ENCODE measurements at places on chromosomes 4 and X. TPM values are rescaled to one million over a fixed set of nuclear protein-coding genes. Genes with fewer than 3 reads are reported as not detected.

- H3K36me3 ChIP-seq, result no peaks in the 10 kb centered on the region
- H3K4me1 ChIP-seq, result no peaks in the 10 kb centered on the region
- H3K27ac ChIP-seq, result peak overlapping the region; percentile 34
- H3K4me3 ChIP-seq, result no peak overlapping the region
Measured at GRCh38 chrX:19670854-19671620, 155.7 kb upstream of the MAP3K15 start.

DNA sequence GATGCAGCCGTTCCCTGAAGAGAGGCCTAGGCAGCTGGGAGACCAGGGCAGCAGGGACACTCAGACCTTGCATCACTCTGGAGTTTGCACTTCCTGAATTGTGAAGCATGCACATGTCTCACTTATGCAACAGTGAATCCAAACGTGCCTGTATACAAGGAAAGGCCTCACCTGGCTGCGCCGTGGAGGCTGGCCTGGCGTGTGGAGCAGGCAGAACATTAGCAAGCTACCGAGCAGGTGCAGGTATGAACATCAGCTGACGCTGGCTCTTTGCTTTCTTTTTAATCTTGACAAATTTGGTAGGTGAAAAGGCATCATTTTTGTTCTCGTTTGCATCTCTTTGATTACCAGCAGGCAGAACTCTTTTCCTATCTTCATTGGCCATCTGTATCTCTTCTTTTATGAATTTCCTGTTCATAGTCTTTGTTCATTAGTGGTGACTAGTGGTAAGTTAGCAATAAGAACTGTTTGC is 37.1 kb upstream of the IRAK1 start:
- no peaks in the 10 kb centered on the region for H3K27me3 ChIP-seq
- DNase-seq, result no peak
- H3K4me1 ChIP-seq, result peaks cover 37% of the 10 kb centered on the region
- H3K27ac ChIP-seq, result no peak overlapping the region
- H3K4me3 ChIP-seq, result no peak overlapping the region

CHIC2 gene
- polyA plus RNA-seq, result 18.0 TPM

DNA sequence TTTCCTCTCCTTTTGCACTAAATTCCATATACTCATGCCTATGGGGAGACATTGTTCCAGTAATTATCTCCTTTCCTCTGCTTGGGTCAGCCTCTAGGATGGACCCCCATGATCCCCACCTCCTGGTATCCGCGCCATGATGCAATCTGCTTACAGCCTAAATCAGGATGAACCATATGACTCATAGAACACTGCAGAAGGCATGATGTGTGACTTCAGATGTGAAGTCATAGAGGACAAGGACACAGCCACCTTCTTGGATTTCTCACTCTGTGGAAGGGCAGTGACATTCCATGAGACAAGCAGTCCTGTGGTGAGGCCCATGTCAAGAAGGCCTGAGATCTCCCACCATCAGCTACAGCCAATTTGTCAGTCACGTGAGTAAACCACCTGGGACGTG is 9.0 kb upstream of the TMEM144 start:
- no peak for DNase-seq
- H3K27me3 ChIP-seq, result no peaks in the 10 kb centered on the region
- no peaks in the 10 kb centered on the region for H3K36me3 ChIP-seq
- H3K4me3 ChIP-seq, result no peak overlapping the region
- no peak overlapping the region for H3K27ac ChIP-seq

DNA sequence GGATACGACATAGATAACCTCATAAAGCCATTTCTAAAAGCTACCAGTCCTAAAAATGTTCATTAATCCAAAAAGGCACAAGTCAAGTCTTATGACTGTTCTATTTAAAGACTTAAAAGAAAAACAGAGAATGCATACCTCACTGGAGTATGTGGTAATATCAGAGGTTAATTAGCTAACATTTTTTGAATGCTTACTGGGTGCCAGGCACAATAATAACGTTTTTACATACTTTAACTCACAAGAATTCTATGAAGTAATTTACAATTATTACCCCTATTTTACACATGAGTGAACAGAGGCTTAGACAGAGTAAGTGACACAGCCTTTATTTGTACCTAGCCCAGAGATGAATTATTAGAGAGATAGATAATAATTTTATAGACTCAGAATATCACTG is 207.5 kb downstream of the PDGFC start:
- no peak overlapping the region for H3K27ac ChIP-seq
- H3K4me3 ChIP-seq, result no peak overlapping the region
- DNase-seq, result no peak
- H3K4me1 ChIP-seq, result no peaks in the 10 kb centered on the region

GRCh38 chr4:1326751-1327525 is 20.1 kb upstream of the UVSSA start:
- peaks cover 47% of the 10 kb centered on the region for H3K36me3 ChIP-seq
- DNase-seq, result no peak
- no peaks in the 10 kb centered on the region for H3K27me3 ChIP-seq
- H3K27ac ChIP-seq, result no peak overlapping the region
- H3K4me3 ChIP-seq, result no peak overlapping the region

DNA sequence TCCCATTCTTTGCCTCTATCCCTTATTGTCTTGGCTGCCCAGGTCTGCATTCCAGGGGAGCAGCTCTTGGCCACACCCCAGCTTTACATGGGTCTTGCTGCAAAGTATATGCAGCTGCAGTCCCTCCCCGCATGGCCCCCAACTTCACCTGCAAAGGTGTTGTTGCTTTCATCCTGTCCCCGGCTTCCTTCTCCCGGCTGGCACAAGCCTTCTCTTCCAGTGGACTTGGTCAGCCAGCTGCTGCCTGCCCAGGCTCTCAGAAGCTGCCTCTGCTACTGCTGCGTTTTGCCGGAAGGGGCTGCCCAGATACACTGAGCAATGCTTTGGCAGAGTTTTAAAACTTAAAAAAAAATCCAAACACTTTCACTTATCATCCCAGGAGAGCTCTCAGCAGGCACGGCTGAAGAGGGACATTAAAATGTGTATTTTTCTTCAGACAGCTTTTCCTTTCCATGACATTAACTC is 121.2 kb upstream of the PDLIM3 start:
- H3K27me3 ChIP-seq, result no peaks in the 10 kb centered on the region
- H3K4me1 ChIP-seq, result no peaks in the 10 kb centered on the region
- peak; percentile 90 for DNase-seq
- peak overlapping the region; percentile 87 for H3K27ac ChIP-seq
- H3K36me3 ChIP-seq, result no peaks in the 10 kb centered on the region

GAGE12G gene
- not detected for polyA plus RNA-seq

GRCh38 chr4:130955520-130955919 is 1859.6 kb downstream of the C4orf33 start:
- no peak overlapping the region for H3K27ac ChIP-seq
- no peaks in the 10 kb centered on the region for H3K27me3 ChIP-seq
- no peaks in the 10 kb centered on the region for H3K36me3 ChIP-seq
- no peak for DNase-seq

- no peaks in the 10 kb centered on the region for H3K27me3 ChIP-seq
- H3K27ac ChIP-seq, result no peak overlapping the region
- DNase-seq, result no peak
- no peaks in the 10 kb centered on the region for H3K36me3 ChIP-seq
Measured at GRCh38 chr4:63361066-63361465, 1048.2 kb downstream of the TECRL start.

DNA sequence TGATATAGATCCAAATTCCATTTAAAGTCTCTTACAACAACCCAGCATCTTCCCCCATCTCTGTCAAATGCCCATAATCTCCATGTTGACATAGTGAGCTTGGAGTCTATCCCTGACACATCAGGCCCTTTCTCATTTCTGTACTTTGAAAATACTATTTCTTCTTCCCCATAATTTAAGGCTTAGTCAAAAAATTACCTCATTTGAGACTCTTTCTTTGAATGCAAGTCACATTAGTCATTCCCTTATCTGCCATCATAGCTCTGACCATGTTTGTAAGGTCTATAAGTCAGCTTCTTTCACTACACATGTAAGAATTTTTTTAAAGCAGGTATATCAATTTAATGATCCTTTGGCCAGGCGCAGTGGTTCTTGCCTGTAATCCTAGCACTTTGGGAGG is 99.9 kb downstream of the DDX60 start:
- H3K36me3 ChIP-seq, result peaks cover 86% of the 10 kb centered on the region
- no peak overlapping the region for H3K27ac ChIP-seq
- H3K27me3 ChIP-seq, result no peaks in the 10 kb centered on the region
- peaks cover 3% of the 10 kb centered on the region for H3K4me1 ChIP-seq

SUPT20HL2 gene
- not detected for polyA plus RNA-seq

MAGEB6 gene
- polyA plus RNA-seq, result not detected

DNA sequence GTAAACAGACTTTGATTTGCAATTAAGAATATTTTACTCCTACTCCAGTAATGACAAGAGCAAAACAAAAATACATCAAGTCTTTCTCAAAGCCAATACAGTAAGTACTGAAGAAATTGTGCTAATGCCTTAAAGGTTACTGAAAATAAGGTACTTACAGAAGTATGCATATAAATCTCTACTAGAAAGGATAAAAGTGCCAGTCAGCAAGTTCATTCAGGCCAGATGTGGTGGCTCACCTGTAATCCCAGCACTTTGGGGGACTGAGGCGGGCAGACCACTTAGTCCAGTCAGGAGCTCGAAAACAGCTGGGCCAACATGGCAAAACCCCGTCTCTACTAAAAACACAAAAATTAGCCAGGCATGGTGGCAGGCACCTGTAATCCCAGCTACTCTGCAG is 27.9 kb downstream of the LRBA start:
- no peaks in the 10 kb centered on the region for H3K27me3 ChIP-seq
- H3K4me3 ChIP-seq, result no peak overlapping the region
- H3K27ac ChIP-seq, result no peak overlapping the region
- no peak for DNase-seq
- no peaks in the 10 kb centered on the region for H3K36me3 ChIP-seq
- H3K4me1 ChIP-seq, result no peaks in the 10 kb centered on the region

- peaks cover 21% of the 10 kb centered on the region for H3K27me3 ChIP-seq
- H3K4me1 ChIP-seq, result no peaks in the 10 kb centered on the region
- DNase-seq, result no peak
- no peaks in the 10 kb centered on the region for H3K36me3 ChIP-seq
- no peak overlapping the region for H3K4me3 ChIP-seq
- no peak overlapping the region for H3K27ac ChIP-seq
Measured at GRCh38 chr4:133154725-133155124, 5.6 kb downstream of the PCDH10 start.

SERTM2 gene
- 0.12 TPM for polyA plus RNA-seq

GRCh38 chr4:77127837-77128621 is 29.0 kb upstream of the CCNG2 start:
- no peak overlapping the region for H3K4me3 ChIP-seq
- H3K27me3 ChIP-seq, result no peaks in the 10 kb centered on the region
- H3K36me3 ChIP-seq, result no peaks in the 10 kb centered on the region
- peaks cover 9% of the 10 kb centered on the region for H3K4me1 ChIP-seq

ADH1A gene
- polyA plus RNA-seq, result not detected

GRCh38 chr4:42396752-42397634 is at the start of gene SHISA3:
Gene SHISA3, plus strand, starts transcription at chr4:42397488. Its CDS starts 569 bp downstream, at chr4:42398057.
- H3K27me3 ChIP-seq, result peaks cover 63% of the 10 kb centered on the region
- no peak for DNase-seq
- peak within 1 kb of the TSS; percentile 72 for H3K27ac ChIP-seq
- H3K4me3 ChIP-seq, result peak within 1 kb of the TSS; percentile 46
- H3K4me1 ChIP-seq, result peaks cover 28% of the 10 kb centered on the region

GRCh38 chr4:102610007-102610406 is 108.8 kb downstream of the NFKB1 start:
- no peaks in the 10 kb centered on the region for H3K4me1 ChIP-seq
- DNase-seq, result no peak
- no peaks in the 10 kb centered on the region for H3K27me3 ChIP-seq
- H3K4me3 ChIP-seq, result no peak overlapping the region
- H3K27ac ChIP-seq, result no peak overlapping the region
- peaks cover 34% of the 10 kb centered on the region for H3K36me3 ChIP-seq

- H3K4me3 ChIP-seq, result no peak overlapping the region
Measured at GRCh38 chrX:154719132-154719675, 31.7 kb downstream of the GAB3 start.

OTUD6A gene
- not detected for polyA plus RNA-seq

DNA sequence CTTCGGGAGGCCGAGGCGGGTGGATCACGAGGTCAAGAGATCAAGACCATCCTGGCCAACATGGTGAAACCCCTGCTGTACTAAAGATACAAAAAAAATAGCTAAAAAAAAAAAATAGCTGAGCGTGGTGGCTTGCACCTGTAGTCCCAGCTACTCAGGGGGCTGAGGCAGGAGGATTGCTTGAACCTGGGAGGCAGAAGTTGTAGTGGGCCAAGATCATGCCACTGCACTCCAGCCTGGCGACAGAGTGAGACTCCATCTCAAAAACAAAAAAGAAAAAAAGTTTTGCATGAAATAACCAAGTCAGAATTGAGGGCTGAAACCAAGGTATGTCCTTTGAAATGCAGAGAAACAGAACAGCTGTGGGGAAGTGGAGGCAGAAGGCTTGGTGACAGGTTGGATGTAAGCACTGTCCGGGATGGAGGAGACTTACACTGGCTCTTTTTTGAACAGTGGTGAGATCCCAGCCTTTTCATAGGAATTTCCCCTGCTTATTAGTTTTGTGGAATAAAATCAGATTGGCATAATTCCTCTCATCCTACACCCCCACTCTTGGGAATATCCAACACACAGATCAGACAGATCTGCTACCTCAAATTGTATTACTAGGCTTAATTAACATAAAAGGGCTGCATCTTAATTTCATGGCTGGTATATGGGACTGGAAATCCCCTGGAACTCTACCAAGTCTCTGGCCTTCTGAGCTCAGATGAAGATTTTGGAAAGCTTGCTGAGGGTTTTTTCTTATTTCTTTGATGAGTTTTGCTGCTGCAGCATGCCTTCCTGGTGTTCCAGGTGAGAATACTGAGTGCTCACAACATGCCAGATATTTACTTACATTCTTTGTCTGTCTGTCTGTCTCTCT is 18.8 kb upstream of the C4orf36 start:
- DNase-seq, result no peak
- peaks cover 21% of the 10 kb centered on the region for H3K4me1 ChIP-seq
- no peak overlapping the region for H3K4me3 ChIP-seq
- H3K27me3 ChIP-seq, result no peaks in the 10 kb centered on the region
- no peaks in the 10 kb centered on the region for H3K36me3 ChIP-seq

GRCh38 chrX:65596270-65597034 is 61.9 kb upstream of the LAS1L start:
- no peak for DNase-seq
- no peaks in the 10 kb centered on the region for H3K36me3 ChIP-seq
- H3K27ac ChIP-seq, result peak overlapping the region; percentile 75
- H3K4me3 ChIP-seq, result no peak overlapping the region

- H3K27ac ChIP-seq, result no peak overlapping the region
- H3K4me3 ChIP-seq, result no peak overlapping the region
- H3K27me3 ChIP-seq, result no peaks in the 10 kb centered on the region
- H3K4me1 ChIP-seq, result no peaks in the 10 kb centered on the region
Measured at GRCh38 chrX:147364896-147365295, 546.8 kb upstream of the FMR1 start.

DNA sequence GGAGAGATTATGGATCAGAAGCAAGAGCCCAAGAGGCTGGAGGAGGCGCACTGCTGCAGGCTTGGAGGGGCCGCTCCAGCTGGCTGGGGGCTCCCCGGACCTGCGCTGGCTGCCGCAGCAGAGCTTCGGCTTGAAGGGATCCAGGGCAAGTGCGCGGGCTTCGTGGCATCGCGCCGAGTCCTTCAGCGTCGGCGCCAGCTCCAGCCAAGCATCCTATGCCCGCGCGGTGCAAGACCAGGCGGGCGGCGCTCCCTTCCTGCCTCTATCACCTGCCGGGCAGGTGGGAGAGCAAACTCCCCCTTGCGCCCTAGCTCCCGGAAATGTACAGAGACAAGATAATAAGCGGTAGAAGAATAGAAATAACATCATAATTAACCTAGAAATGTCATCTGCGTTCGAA is 10.5 kb upstream of the UCP1 start:
- no peak for DNase-seq
- no peak overlapping the region for H3K27ac ChIP-seq
- no peaks in the 10 kb centered on the region for H3K4me1 ChIP-seq
- no peak overlapping the region for H3K4me3 ChIP-seq
- peaks cover 7% of the 10 kb centered on the region for H3K27me3 ChIP-seq
- H3K36me3 ChIP-seq, result no peaks in the 10 kb centered on the region

All from sigmoid colon (tissue), 7 donors.